ENCODE measurements at places on chromosomes 7 and 10.

- H3K27ac ChIP-seq = no peak overlapping the region
- H3K27me3 ChIP-seq = no peaks in the 10 kb centered on the region
- no peak overlapping the region for H3K4me3 ChIP-seq
- H3K36me3 ChIP-seq = no peaks in the 10 kb centered on the region
- peaks cover 6% of the 10 kb centered on the region for H3K4me1 ChIP-seq
- DNase-seq = peak; percentile 20
Observed at GRCh38 chr10:87734987-87735827, 75.5 kb downstream of the PAPSS2 start.

DNA sequence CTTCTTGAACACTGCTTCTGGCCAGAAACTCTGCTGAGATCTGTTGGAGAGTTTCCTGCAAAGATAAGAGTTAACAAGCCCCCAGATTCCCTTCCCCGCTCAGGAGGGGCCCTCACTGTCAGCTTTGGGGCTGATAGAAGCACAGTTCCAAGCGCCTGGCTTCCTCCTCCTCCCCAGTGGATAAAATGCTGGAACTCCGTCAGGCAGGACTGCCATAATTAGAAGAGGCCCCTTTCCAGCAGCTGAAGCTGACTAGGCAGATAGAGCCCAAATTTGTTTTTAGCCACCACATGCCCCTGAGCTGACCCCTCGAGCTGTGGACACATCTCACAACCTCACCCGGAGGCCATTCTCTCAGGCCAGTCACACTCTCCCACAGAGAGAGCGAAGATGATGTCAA is 89.4 kb downstream of the TBXAS1 start:
- H3K4me3 ChIP-seq = no peak overlapping the region
- H3K27ac ChIP-seq = no peak overlapping the region
- peaks cover 23% of the 10 kb centered on the region for H3K4me1 ChIP-seq
- no peak for DNase-seq
- no peaks in the 10 kb centered on the region for H3K36me3 ChIP-seq
- no peaks in the 10 kb centered on the region for H3K27me3 ChIP-seq

DNA sequence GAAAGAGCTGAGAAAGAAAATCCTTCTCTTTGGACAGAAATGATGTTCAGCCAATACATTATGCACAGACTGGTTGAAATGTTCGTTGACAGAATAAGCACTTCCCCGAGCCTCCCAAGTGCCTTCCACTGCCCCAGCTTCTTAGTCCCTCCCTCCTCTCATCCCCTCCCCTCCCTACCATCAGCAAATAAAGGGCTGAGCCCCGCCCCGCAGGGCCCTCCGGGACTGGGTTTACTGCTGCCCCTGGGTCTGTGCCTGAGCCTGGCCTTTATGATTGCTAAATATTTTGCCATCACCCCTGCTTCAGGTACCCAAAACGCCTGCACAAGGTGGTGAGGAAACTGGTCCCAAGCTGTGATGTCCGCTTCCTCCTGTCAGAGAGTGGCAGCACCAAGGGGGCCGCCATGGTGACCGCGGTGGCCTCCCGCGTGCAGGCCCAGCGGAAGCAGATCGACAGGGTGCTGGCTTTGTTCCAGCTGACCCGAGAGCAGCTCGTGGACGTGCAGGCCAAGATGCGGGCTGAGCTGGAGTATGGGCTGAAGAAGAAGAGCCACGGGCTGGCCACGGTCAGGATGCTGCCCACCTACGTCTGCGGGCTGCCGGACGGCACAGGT is 28.1 kb downstream of the HKDC1 start:
- H3K4me3 ChIP-seq = no peak overlapping the region
- no peaks in the 10 kb centered on the region for H3K4me1 ChIP-seq
- DNase-seq = no peak
- peaks cover 95% of the 10 kb centered on the region for H3K36me3 ChIP-seq
- H3K27me3 ChIP-seq = no peaks in the 10 kb centered on the region

DNA sequence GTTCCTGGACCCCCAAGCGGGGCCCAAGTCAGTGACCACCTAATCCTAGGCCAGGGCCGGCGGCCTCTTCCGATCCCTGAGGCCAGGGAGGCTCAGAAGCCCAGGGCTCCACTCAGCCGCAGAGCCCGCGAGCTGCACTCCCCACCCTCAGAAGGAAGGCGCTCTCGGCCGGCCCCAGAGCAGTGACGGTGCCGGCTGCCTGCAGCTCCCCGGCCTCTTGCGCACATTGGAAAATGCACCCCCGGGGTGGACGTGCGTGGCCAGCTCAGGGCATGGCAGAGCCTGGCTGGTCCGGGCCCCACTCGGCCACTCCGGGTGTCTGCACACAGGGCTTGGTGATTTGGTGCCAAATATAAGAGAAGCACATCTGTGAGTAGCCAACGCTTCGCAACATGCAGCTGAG is 269.1 kb downstream of the PTPRN2 start:
- H3K4me1 ChIP-seq = no peaks in the 10 kb centered on the region
- H3K36me3 ChIP-seq = peaks cover 3% of the 10 kb centered on the region
- no peaks in the 10 kb centered on the region for H3K27me3 ChIP-seq
- no peak overlapping the region for H3K4me3 ChIP-seq

DNA sequence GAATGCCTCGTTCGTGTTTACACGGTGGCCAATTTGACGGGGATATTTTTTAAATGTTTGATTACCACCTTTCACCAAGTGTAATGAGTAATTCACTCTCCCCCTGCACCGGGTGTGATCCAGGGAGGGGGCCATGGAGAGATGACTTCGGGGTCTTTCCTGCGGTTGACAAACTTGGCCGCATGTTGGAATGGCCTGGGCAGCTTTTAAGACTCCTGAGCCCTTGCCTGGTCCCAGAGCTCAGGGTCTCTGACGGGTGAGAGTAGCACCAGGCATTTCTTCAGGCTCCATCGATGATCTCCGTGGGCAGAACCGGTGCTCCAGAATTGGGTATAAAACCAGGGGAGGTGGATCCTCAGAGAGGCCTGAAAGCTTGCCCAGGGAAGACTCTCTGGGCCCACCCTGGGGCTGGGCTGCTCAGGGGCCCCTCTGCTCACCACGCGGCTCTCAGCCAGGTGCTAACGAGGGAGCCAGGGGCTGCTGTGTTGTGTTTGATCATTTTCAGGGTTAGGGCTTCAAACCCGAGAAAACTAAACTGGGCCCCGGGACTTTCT is 882 bp downstream of the ZNF282 start:
- peak overlapping the region; percentile 67 for H3K27ac ChIP-seq
- H3K4me1 ChIP-seq = peaks cover 15% of the 10 kb centered on the region
- H3K4me3 ChIP-seq = peak overlapping the region; percentile 87
- peaks cover 55% of the 10 kb centered on the region for H3K36me3 ChIP-seq

- DNase-seq = no peak
- H3K36me3 ChIP-seq = peaks cover 32% of the 10 kb centered on the region
- peak overlapping the region; percentile 90 for H3K4me3 ChIP-seq
- peaks cover 8% of the 10 kb centered on the region for H3K27me3 ChIP-seq
- peaks cover 8% of the 10 kb centered on the region for H3K4me1 ChIP-seq
Observed at GRCh38 chr7:128861957-128862570, 592 bp upstream of the ATP6V1F start.

- H3K27ac ChIP-seq = no peak overlapping the region
- no peaks in the 10 kb centered on the region for H3K4me1 ChIP-seq
- H3K27me3 ChIP-seq = no peaks in the 10 kb centered on the region
- H3K36me3 ChIP-seq = peaks cover 14% of the 10 kb centered on the region
Observed at GRCh38 chr10:130160775-130161174, 24.6 kb downstream of the GLRX3 start.

All from Calu3 (cell line).